HTR-8/SVneo (cell line): ENCODE measurements at places on chromosomes 12 and 14.
A peak's percentile ranks its signal among the peaks of the same experiment; 100 is the strongest.

DNA sequence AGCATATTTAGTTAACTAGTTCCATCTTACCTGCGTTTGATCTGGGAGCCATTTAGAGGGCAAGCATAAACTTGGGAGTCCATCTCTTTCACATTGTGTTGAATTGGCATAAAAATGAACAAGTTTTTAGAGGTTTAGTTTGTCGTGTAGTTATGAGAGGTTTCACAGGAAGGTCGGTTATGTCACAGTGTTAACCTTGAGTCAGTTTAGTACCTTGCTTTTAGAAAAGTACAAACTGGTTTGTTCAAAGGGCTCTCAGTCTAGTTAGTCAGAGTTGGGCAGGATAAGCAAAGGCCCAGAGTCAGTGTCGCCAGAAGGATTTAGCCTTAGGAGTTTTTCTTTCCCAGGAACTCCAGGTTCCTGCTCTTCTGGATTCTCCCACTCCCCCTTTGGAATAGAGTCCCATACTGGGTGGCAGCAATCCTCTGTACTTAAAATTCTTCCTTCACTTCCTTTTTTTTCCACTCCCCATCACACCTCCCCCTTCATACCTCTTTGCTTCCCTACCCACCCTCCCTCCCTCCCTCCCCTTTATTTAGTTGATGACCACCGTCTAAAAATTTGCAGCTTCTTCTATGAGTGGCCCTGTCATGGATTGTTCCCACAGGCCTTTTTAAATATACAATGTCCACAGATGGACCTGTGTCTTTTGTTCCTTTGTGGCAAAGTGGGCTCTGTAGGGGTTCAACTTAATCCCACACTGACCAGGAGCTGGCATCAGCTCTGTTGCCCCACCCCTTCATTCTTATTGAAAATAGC is 12.1 kb downstream of the PCBP2 start:
- DNase-seq, result no peak

DNA sequence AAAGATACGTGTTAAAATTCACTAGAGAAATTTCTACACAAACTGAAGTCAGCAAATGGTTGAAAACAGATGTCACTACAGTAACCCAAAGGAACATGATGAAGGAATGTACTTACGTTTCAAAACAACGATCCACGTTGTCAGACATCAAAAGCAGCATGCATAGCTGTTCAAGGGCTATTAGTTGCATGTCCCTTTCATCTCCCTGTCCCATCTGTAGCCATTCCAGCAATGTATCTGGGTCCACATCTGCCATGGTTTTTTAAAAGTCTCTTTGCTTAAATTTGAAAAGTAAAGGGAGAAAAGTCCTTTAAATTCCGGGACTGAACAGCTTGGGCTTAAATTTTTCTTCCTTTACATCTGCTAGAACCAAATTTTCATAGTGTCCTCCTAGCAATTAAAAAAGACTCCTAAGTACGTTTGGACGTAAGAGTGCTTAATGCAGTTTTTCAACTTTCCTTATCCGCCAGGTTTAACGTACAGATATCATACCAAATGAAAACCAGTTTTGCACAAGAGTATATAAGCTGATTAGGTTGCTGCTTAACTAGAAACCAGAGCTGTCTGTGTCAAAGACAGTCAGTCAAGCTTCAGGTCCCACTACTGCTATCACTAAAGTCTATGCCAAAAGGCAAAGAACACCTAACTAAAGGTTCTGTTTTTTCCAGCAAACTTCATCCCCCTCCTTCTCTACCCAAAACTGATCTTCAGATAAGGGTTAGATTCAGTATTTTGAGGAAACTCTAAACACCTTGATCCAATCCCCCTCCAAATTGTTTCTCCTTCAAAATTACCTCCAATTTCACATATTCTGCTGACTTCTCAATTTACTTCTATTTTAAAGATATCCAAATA is 1.7 kb downstream of the HECTD1 start:
- peak; percentile 59 for DNase-seq

GRCh38 chr12:26298785-26299621 is 103.6 kb downstream of the SSPN start:
- DNase-seq, result peak; percentile 75

DNA sequence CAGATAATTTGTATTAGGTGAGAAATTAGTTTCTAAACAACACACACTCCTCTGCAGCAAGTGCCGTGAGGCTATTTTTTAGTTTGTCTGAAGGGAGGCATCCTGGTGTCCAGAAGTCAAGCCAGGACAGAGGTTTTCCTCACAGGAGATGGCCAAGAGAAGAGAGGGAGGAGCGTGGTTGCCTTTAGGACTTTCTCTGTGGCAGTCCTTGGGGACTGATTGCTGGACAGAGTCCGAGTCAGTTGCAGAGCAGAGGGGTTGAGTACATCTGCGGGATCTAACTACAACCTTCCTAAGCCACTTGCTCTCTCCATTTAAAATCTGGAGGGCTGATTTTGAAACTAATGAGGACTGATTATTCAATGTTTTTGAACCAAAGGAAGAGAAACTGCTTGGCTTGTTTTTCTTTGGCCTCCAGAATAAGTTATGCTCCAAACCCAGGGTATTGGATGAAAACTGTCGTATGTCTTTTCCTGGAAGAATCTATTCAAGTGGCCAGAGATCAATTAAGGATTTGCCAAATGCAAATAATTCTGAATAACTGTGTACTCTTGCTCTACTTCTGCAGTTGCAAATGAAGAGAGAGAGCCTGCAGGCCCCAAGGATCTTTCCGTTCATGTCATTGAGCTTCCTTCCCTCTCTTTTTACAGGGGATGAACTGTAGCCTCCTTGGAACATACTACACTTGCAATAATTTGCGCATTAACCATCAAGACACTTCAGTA is 1.2 kb downstream of the SLCO1C1 start:
- no peak for DNase-seq

- DNase-seq, result peak; percentile 36
Observed at GRCh38 chr14:21068521-21069387, 1.4 kb upstream of the ARHGEF40 start.

DNA sequence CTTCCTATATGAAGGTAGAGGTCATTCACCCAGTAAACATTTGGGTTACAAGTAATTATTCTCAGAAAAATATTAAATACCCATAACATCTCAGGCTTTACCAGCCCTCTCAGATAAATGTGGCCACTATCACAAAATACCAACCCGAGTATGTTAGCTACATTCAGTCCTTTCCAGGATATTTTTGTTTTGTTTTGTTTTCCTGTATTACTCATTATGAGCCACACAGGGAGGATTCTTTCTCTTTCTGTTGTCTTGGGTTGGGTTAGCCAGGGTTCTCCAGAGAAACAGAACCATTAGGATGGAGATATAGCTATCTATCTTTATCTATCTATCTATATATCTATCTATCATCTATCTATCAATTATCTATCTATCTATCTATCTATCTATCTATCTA is 947.6 kb upstream of the MDGA2 start:
- DNase-seq, result no peak

GRCh38 chr12:87096082-87096585 is 839.9 kb upstream of the MGAT4C start:
- DNase-seq, result no peak

GRCh38 chr14:76832503-76832988 is 6.3 kb downstream of the LRRC74A start:
- DNase-seq, result no peak

DNA sequence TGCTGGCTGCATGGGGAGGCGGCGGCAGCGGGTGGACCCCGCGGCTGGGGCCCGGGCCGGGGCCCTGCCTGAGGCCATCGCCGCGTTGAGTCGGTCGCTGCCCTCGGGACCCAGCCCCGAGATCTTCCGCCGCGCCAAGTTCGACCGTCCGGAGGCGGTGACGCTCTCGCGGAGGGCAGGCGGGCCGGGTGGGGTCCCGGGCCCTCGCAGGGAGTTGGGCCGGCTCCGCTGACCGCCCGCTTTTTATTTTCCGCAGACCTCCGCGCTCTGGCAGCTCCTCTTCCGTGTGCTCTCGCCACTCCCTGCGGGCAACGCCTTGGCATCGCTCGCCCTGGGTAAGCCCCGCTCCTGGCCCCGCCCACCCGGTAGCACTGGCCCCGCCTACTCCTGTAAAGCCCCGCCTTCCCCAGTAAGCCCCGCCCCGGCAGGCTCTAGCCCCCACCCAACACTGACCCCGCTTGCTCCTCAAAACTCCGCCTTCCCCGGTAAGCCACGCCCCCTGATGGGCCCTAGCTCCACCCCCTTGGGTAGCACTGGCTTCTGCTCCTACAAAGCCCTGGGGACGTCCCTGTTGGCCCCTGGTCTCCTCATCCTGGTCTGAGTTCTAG is 424 bp downstream of the TEDC1 start:
- peak; percentile 66 for DNase-seq

- DNase-seq, result no peak
Observed at GRCh38 chr12:81089412-81089811, 11.5 kb downstream of the ACSS3 start.

DNA sequence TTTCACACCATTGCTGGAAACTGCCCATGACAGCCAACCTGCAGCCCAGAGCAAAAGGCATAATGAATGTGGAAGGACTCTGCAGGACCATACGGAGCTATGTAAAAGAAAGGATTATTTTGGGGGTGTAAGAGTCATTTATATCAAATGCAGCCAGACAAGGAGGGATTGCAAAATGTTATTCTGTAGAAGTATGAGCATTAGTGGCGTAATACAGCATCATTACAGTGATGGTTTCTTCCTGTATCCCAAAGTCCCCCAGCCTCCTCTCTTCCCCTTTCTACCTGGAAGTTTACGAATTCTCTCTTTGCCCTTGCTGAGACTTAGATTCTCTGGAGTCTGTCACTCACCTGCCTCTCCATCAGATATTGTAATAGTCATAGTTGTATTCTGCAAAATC is 89.9 kb downstream of the BORCS5 start:
- DNase-seq, result no peak

- DNase-seq, result no peak
Observed at GRCh38 chr14:73715707-73716106, 1.5 kb upstream of the PNMA1 start.

GRCh38 chr12:116544656-116545055 is 14.5 kb upstream of the MAP1LC3B2 start:
- DNase-seq, result no peak

DNA sequence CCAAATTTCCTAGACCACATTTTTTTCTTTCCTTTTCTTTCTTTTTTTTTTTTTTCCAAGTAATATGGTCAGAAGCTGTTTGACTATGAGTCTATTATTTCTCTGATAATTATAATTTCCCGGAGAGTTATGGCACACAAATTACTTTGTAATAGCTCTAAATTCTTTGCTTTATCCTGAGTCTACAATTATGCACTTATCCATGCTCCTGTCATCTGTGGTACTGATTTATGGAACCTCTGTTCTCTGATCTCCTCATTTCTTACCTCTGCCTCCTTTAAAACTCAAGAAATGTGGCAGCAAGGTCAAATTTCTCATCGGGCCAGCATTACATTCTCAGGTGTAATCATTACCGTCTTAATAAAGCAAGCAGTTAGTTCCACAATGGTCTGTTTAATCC is 282.1 kb downstream of the PAWR start:
- DNase-seq, result no peak

- DNase-seq, result no peak
Observed at GRCh38 chr12:51174501-51174900, 1.6 kb upstream of the TFCP2 start.

GRCh38 chr12:123104809-123105208 is 46.1 kb downstream of the PITPNM2 start:
- no peak for DNase-seq

- no peak for DNase-seq
Observed at GRCh38 chr14:50783563-50783962, 47.4 kb downstream of the NIN start.

- DNase-seq, result no peak
Observed at GRCh38 chr12:31203261-31203660, 122.7 kb downstream of the SINHCAF start.

- no peak for DNase-seq
Observed at GRCh38 chr12:92603741-92604432, 98.9 kb upstream of the PLEKHG7 start.

- no peak for DNase-seq
Observed at GRCh38 chr12:131032082-131032750, 78.5 kb downstream of the ADGRD1 start.

- DNase-seq, result no peak
Observed at GRCh38 chr14:93153121-93153520, 31.6 kb downstream of the MOAP1 start.

DNA sequence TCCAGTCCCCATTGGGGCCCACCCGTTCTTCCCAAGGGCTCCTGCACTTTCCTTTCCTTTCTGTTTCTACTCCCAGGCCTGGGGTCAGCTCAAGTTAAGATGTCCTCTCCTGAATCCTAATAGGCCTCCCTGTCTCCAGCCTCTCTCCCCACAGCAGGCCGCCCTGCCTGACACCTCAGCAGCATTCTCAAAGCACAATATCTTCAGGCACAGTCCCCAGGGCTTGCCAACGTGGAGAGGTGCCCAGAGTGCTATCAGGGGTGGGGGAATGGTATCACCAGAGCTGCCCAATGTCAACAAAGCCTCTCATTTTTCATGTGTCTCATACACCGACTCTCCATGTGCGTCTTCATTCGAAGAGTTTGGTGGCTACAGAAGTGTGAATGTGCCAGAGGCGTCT is 123.0 kb downstream of the FOXN3 start:
- DNase-seq, result no peak

DNA sequence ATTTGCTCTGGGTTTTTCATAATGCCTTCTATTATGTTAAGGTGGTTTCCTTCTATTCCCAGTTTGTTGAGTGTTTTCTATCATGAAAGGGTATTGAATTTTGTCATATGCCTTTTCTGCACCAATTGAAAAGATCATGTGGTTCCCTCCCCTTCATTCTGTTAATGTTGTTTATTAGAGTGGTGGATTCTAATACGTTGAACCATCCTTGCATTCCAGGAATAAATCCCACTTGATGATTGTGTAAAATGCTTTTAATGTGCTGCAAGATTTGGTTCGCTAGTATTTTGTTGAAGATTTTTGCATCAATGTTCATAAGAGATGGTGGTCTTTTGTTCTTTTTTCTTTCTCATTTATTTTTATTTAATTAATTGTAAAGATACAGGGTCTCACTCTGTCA is 55.2 kb downstream of the ATP23 start:
- no peak for DNase-seq

- DNase-seq, result no peak
Observed at GRCh38 chr12:124566997-124567672, at the start of gene NCOR2. Gene NCOR2 (minus strand): TSS chr12:124567612. CDS start chr12:124495251, 72,361 bp downstream.

GRCh38 chr12:52010152-52010622 is 3.4 kb downstream of the TAMALIN start:
- DNase-seq, result peak; percentile 34

GRCh38 chr12:123131879-123132402 is 18.9 kb downstream of the PITPNM2 start:
- DNase-seq, result no peak

- no peak for DNase-seq
Observed at GRCh38 chr12:27511031-27511722, 12.8 kb upstream of the PPFIBP1 start.

DNA sequence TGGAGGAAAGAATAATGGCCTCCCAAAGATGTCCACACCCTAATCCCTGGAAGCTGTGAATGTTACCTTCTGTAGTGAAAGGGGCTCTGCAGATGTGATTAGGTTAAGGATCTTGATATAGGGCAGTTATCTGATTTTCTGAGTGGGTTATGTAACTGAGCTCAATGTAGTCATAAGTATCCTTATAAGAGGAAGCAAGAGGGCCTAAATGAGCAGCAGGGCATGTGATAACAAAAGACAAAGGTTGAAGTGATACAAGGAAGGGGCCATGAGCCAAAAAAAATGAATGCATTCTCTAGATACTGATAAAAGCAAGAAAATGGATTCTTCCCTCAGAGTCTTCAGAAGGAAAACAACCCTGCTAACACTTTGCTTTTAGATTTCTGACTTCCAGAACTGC is 78.8 kb downstream of the OSBPL8 start:
- DNase-seq, result no peak
